ENCODE measurements at places on chromosomes 7 and 10. TPM values are rescaled to one million over a fixed set of nuclear protein-coding genes. Genes with fewer than 3 reads are reported as not detected.

TET1 gene
- 2.4 TPM for total RNA-seq

SPRN gene
- total RNA-seq: not detected

TAS2R5 gene
- 1.1 TPM for total RNA-seq

LIPF gene
- total RNA-seq: not detected

AUTS2 gene
- total RNA-seq: not detected

PON1 gene
- not detected for total RNA-seq

PANK1 gene
- total RNA-seq: 8.1 TPM

TEX47 gene
- not detected for total RNA-seq

AKR1C3 gene
- 1,870 TPM for total RNA-seq

NOS3 gene
- 1.8 TPM for total RNA-seq

Measured in PC-9 (cell line).